ENCODE measurements at places on chromosomes 1 and 21.

DNA sequence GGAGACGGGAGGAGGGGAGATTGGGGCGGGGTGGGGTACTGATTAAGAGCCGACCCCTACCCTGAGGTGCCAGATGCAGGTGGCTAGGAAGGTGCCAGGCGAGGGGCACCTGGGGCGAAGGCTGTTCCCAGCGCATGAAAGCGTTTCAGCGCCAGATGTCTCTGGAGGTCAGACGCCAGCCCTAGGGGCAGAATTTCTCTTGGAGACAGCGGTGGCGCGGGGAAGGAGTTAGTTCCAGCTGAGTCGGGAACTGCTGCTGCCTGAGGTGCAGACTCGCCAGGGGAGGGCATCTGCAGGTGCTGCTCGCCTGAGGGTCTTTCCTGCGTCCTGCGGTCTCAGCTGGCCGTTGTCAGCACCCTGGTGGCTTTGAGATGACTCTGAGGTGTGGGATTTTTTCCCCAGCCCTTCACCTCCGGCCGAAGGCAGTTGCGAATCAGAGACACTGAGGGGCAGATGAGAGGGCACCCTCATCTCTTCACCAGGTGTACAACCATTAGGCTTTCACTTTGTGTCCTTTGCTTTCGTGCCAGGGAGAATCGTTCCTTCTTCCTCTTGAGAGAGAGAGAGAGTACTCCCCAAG, 539 bp downstream of the CGN start:
- DNase-seq = peak; percentile 73

- DNase-seq = no peak
Observed at GRCh38 chr21:17711896-17712295, 99.2 kb upstream of the BTG3 start.

GRCh38 chr1:189819751-189820150, 657.9 kb downstream of the BRINP3 start:
- no peak for DNase-seq

- DNase-seq = peak; percentile 86
Observed at GRCh38 chr1:41360074-41360785, 1.0 kb upstream of the FOXO6 start.

- no peak for DNase-seq
Observed at GRCh38 chr1:186628910-186629309, 51.3 kb downstream of the PTGS2 start.

DNA sequence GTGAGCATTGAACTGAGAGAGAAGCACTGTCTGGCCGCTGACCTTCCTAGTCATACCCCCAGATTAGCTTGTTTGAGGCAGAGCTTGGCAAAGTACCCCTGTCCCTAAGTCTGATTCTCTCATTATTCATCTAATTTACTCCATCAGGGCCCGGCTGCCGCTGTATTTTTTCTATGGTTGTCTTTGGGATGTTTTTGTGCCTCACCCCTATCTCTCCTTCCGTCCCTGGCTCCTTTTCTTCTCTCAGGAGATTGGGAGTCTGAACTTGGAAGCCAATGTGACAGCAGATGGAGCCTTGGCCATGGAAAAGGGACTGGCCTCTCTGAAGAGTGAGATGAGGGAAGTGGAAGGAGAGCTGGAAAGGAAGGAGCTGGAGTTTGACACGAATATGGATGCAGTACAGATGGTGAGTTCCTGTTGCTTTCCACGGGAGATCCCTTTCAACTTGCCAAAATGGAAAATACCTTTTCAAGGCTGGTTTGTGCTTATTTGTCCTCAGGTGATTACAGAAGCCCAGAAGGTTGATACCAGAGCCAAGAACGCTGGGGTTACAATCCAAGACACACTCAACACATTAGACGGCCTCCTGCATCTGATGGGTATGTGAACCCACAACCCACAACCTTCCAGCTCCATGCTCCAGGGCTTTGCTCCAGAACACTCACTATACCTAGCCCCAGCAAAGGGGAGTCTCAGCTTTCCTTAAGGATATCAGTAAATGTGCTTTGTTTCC, 53.9 kb downstream of the LAMC2 start:
- DNase-seq = no peak

DNA sequence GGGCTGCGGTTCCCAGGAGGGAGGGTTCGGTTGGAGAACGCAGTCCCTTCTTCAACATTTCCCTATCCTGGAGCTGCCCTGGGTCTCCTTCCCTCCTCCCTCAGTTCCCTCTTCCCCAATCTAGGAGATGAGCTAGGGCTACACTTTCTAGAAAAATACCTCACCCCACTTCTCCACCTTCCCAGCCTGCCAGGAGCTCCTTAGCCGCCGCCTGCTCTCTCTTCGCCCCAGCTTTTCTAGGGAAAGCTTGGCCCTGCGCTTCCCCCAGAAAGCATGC, 488 bp upstream of the ADAMTS1 start:
- no peak for DNase-seq

DNA sequence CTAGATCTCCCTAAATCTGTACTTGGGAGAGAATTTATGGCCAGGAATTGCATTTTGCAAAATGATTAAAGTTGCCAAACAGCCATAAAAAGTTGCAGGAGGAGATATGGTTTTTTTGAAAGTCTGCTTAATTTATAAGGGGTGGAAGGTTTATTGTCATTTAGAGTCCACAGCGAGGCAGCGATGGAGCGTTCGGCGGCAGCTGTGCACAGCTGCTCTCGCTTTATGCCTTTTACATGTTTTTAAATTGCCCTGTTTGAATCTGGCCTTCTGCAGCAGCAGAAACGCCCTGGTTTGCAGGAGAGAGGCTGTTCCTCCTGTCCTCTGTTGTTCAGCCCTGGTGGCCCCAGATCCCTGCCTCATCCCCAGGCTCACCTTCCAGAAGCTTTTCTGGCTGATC, 144.9 kb upstream of the POU3F1 start:
- no peak for DNase-seq

GRCh38 chr1:15684042-15684461, at the start of gene PLEKHM2:
PLEKHM2 (plus strand) TSS chr1:15684320; CDS start chr1:15684559, 239 bp downstream.
- DNase-seq = no peak

DNA sequence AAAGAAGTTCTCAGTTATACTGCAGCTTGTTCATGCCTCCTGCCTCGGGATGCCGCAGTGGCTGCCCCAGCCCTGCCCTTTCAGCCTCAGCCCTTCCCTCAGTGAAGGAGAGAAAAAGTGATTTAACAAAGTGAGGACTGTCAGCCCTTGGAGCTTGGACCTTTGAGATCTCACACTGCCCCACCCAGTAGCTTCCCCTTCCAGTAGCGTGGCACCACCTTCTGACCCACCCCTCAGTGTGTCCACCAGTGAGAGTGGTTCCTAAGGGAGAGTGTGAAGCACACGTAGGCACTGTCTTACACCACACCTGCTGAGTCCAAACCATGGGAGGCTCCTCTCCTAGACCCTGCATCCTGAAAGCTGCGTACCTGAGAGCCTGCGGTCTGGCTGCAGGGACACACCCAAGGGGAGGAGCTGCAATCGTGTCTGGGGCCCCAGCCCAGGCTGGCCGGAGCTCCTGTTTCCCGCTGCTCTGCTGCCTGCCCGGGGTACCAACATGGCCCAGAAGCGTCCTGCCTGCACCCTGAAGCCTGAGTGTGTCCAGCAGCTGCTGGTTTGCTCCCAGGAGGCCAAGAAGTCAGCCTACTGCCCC, at the start of gene CDA:
CDA (plus strand) TSS at position 464 of the 592 bp plus-strand sequence; CDS start at position 497, 33 bp downstream.
- DNase-seq = peak; percentile 78

DNA sequence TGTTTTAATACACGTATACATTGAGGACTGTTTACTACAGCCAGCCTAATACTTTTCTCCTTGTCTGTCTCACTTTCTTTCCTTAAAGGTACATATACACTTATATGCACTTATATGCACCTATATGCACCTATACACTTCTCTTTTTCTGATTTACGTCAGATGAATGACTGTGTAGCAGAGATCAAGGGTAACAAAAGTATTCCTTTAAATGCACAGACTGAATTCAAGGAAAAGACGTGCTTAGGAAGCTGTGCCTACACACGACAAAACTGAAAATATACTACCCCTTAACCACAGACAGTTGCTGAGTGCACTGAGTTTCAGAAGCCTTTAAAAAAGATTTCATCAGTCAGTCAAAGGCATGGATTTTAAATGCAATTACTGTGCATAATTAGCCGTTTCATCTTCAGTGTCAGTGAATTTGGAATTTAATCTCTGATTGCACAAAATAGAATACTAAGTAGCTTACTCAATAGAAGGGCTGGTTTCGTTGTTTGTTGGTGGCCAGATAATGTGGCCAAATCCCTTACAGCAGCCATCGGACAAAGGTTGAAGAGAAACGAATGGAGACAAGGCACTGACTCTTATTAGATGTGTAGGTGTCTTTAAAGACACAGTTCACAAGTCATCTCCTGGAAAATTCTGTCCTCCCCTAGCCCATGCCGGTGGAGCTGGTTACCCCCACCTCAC, 38.3 kb upstream of the TARBP1 start:
- no peak for DNase-seq

- peak; percentile 28 for DNase-seq
Observed at GRCh38 chr21:46083791-46084561, 13.9 kb upstream of the COL6A2 start.

GRCh38 chr1:184859381-184860105, 104.9 kb upstream of the EDEM3 start:
- DNase-seq = no peak

DNA sequence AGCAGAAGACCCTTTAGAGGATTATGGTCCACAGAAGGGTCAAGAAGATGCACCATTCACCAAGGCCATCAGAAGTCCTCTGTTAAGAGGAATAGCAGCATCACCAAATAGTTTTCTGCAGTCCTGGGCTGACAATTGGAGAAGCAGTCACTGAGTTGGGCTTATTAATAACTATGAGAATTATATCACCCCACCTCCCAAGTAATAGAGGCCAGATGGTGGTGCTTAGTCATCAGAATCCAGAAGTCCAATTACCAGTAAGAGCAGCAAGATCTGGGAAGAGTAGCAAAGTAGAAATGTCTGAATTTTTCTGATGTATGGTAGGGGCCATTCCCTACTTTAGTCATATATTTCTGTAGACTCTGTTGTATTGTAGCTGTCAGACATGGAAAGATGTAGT, 6.1 kb upstream of the PSMA5 start:
- no peak for DNase-seq

GRCh38 chr1:184656221-184656620, 98.4 kb downstream of the EDEM3 start:
- DNase-seq = no peak

GRCh38 chr21:45475797-45476570, 66.3 kb downstream of the SLC19A1 start:
- DNase-seq = no peak

GRCh38 chr1:248596615-248597014, 885 bp downstream of the OR2T10 start:
- no peak for DNase-seq

- peak; percentile 30 for DNase-seq
Observed at GRCh38 chr1:188128761-188129160, 1300.0 kb downstream of the PLA2G4A start.

- no peak for DNase-seq
Observed at GRCh38 chr1:204841798-204842197, 28.9 kb upstream of the NFASC start.

GRCh38 chr1:192059407-192059806, 98.9 kb upstream of the RGS18 start:
- no peak for DNase-seq

DNA sequence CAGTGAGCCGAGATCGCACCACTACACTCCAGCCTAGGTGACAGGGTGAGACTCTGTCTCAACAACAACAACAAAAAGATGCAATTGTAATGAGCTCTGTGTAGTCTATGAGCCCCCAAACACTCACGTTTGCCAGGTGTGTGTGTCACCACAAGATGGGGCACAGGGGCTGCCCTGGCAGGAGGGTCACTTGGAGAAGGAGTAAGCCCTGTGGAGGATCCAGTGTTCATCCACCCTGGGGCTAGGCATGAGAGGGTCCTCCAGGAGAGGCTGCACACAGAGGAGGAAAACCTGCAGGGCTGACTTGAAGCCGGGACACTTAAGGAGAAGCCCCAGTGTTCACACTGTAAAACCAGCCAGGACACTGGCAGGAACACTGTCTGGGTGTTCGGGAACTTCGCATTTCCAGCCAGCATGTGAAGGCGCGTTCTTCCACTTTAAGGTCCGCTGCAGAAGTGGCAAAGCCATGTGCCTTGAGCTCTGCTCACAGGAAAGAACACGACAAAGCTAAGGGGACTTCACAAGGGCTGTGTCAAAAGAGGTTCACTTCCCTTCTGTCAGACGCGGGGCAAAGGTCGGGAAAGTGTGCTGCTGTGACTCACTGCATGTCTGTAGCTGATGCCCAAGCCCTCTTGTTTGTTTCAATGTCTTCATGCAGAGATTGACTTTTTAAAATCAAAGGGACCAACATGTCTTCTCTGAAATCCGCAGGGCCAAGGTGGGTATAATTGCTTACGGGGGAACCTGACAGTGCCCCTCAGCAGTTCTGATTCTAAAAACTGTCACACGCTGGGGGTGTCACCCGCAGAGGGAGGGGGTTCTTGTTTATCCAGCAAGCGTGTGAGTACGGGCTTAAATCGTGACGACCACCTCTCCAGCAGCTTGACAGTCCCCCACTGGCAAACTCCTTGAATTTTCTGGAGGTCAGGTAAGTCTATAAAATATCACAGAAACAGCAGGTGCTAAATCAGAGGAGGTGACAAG, 102.8 kb downstream of the RIPK4 start:
- DNase-seq = no peak

DNA sequence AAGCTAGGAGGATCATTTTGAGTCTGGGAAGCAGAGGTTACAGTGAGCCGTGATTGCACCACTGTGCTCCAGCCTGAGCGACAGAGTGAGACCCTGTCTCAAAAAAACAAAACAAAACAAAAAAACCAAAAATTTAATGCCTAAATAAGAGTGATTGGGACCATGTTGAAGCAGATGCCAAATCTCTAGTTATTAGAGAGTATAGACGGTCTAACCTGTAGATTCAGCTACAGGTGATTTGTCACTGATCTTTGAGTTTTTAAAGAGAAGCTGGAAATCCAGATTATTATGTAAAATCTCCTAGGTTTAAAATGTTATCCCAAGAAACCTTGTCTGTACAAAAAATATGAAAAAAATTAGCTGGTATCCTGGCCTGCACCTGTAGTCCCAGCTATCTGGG, 11.5 kb downstream of the HDAC1 start:
- DNase-seq = no peak

GRCh38 chr1:238954865-238955264, 431.5 kb upstream of the CHRM3 start:
- no peak for DNase-seq

- DNase-seq = no peak
Observed at GRCh38 chr1:10948463-10948775, 64.0 kb upstream of the TARDBP start.

GRCh38 chr1:179812501-179813292, 64.9 kb downstream of the TOR1AIP2 start:
- no peak for DNase-seq

- no peak for DNase-seq
Observed at GRCh38 chr1:246801241-246802020, 77.2 kb downstream of the SCCPDH start.

GRCh38 chr1:203619091-203619780, 7.4 kb upstream of the ATP2B4 start:
- DNase-seq = no peak
